ENCODE measurements at places on chromosomes 3 and 15.

DNA sequence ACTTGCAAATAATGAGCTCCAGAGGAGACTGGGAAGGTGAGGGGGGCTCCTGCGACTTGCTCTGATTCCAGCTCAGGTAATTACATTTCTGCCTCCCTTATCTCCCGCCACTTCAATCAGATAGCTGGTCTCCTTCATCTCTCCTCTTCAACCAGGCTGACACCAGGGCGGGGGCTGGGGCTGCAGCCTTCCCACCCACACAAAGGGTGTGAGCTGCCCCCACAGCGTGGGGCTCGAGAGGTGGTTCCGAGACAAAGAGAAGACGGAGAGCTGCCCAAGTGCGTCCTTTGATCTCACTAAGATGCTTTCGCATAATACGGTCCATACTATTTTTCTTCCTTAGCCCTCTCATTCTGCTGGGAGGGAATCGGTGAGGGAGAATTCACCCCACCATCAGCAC lies 139.7 kb downstream of the NSMCE3 start:
- no peak for DNase-seq

- DNase-seq, result no peak
Observed at GRCh38 chr15:62334536-62334935, 169.5 kb upstream of the C2CD4B start.

- DNase-seq, result no peak
Observed at GRCh38 chr3:151445273-151446001, 15.4 kb downstream of the IGSF10 start.

DNA sequence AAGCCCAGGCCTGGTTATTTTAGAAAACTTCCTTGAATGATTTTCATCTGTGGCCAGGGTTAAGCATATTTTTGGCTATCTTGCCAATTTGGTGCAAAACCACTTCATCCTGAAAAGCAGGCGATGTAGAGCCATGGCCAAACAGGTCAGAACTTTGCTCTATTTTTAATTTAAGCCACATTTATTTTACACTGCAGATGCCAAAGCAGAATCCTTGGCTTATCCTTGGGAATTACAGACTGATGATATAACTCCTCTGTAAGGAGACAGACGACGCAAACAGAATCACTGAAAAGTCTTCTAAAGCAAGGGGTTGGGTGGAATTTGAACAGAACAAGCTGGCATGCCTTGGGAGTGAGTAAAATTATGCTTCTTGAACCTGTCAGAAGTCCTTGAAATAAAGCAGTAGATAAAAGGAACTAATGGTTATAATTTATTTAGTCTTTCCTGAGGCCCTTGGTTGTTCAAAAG lies 121.9 kb downstream of the CHST2 start:
- DNase-seq, result no peak

GRCh38 chr3:69532547-69533224 lies 146.8 kb upstream of the FRMD4B start:
- no peak for DNase-seq

DNA sequence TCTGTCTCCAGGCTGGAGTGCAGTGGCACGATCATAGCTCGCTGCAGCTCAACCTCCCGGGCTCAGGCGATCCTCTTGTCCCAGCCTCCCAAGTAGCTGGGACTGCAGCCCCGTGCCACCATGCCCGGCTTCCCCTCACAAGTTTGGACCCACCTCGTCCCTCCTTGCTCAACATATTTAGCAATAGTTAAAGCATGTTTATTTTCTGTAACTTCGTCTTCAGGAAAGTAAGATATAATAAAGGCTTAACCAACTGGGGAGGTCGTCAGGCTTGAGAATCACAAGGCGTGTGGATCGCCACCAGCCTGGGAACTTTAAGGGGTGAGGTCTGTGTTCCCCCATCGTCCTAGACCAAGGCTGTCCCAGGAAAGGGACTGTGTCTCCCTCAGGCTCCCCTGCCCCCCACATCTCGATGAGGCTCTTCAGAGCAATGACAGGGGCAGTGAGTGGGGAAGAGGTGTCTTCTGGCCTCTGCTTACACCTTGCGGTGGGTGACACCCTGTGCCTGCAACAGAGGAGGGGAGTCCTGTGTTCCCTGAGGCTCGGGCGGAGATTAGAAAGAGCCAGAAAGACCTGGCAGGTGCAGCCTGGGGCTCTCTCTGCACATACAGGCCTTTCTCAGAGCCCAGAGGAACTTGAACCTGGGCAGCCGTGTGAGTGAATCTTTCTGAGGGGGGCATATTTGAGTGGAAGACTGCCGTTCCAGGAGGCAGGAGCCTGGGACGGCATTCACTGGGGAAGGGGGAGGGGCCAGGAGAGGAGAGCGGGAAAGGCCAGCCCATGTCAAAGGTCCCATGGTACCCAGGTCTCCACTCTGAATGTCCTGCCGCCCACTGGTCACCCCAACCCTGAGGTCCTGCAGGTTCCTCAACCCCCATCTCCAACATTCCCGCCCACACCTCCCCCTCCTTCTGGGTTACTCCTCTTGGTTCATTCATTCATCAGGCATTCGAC lies 152.3 kb downstream of the SMAD6 start:
- DNase-seq, result no peak

DNA sequence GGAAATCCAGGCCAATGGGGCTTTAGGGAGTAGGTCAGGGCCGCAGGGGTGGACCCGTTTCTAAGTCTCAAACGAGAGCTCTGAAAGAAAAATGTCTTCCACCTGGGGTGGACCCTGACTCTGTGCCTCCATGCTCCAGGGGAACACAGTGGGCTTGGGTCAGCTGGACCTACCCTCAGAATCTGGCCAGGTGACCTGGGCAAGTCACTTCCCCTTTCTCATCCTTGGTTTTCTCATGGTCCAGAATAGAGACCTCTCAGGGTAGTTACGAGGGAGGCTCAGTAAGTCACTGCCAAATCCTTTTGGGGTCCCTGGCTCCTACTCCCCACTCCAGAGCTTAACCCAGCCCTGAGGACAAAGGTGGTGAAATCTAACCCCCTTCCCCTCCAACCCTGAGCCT lies 25.8 kb downstream of the EFCAB12 start:
- DNase-seq, result no peak

DNA sequence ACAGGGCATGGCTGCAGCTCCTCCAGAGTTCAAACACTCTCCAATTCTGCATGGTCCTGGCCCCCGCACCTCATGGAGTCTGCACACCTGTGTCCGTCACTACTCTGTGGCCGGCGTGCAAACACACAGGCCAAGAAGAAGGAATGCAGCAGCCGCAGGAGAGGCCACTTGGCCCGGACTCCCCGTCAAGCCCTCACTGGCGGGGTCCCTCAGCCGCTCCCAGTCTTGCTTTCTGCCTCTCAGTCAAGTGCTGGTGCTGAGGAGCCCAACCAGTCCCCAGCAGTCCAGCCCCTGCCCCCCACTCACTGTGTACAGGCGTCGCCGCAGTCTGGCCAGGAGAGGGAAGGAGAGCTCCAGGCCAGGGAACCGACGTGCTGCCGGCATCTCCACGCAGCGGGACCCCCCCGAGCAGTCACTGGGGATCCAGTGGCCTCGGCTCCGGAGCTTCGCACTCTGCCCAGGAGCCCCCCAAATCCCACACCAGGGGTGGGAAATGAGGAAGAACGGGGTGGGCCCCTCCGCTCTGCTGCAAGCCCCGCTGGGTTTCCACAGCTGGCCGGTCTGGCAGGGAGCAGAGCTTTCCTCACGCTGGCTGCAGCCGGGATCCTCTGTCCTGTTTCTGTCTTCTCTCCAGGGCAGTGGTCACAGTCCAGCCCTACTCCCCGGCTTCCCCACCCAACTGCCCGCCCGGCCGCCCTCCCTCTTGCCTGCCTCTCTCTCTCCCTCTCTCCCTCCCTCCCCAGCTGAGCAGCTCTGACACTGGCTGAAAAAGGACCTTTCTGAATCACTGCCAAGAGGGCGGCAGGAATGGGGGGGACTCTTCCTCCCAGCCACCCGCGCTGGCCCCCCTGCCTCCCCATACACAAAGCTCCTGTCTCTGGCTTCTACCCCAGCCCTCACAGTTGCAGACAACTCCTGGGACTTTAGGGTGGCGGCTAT lies 16.0 kb downstream of the TNK2 start:
- DNase-seq, result no peak

- no peak for DNase-seq
Observed at GRCh38 chr3:18396428-18396827, 28.7 kb downstream of the SATB1 start.

DNA sequence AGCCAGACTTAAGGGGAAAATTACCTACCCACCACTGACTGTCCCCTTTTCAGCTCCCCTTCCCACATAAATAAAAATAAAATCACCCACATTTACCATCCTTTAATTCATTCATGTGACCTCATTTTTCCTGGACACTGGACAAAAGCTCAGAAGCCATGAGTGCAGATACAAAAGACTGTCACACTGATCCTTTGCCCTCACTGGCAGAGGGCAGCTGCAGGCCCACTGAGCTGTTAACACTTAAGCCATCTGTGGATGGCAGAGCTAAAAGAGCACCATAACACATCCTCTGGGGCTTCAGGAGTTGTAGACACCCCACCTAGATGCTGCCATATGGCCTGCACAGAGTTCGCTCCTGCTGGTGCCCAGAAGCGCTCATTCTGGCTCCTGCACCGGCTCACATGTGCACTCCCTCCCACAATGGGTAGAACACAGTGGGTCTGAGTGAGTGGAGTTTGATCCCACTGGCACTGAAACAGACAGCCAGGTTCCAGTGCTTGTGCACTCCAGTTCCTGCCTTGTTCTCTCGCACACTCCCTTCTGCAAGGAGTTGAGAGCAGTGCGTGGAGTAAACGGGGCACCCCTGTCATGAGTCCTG lies 38.8 kb downstream of the EDC3 start:
- DNase-seq, result no peak

GRCh38 chr3:30608598-30608947 lies 2.2 kb downstream of the TGFBR2 start:
- DNase-seq, result no peak

GRCh38 chr3:171535799-171536198 lies 75.6 kb upstream of the TNIK start:
- DNase-seq, result no peak

- no peak for DNase-seq
Observed at GRCh38 chr3:146537603-146538002, 6.8 kb downstream of the PLSCR1 start.

GRCh38 chr3:55042591-55042990 lies 114.7 kb upstream of the LRTM1 start:
- DNase-seq, result no peak

DNA sequence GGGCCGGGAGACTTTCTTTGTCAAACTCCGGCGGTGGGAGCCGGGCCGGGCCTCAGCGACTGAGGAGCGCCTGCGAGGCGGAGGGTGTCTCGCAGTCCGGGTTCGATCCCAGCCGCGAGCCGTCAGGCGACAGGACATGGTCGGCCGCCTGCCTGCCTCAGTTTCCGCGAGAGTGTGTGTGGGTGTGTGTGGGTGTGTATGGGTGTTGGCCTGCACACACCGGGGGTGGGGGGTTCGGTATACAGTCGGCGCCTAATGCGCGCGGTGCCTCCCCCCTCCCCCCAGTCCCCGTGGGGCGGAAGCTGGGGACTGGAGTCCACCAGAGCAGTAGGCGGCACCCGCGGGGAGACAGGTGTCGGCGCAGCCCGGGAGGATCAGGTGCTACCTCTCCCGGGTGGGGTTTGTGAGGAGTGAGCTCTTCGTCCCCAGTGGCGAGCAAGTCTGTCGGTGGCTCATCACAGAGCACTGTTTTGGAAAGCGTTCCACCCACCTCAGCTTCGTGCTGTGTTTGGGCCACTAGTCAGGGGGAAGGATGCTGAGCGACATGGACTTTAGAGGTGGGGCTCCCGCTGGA lies 246.3 kb downstream of the GOLGA6L6 start:
- DNase-seq, result no peak

GRCh38 chr15:35168464-35168863 lies 83.4 kb upstream of the NANOGP8 start:
- no peak for DNase-seq

DNA sequence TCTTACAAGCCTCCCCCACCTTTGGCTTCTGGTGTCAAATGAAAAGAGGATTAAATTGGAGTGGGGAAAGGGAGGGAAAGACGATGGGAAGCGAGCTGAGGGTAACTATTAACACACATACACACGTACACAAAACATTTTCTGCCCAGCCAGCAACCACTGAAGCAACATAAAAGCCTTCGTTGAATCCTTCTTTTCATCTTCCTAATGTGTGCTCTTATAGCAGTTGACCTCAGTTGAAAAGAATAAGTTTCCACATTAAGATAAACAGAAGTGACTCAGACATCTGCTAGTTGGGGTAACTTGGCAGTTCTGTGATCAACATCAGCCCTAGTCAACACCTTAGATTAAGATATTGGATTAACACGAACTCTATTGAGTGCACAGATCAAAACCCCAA lies 558.5 kb downstream of the MECOM start:
- DNase-seq, result no peak

- no peak for DNase-seq
Observed at GRCh38 chr3:69368129-69368741, 17.7 kb downstream of the FRMD4B start.

GRCh38 chr3:140536926-140537726 lies 140.7 kb upstream of the TRIM42 start:
- no peak for DNase-seq

DNA sequence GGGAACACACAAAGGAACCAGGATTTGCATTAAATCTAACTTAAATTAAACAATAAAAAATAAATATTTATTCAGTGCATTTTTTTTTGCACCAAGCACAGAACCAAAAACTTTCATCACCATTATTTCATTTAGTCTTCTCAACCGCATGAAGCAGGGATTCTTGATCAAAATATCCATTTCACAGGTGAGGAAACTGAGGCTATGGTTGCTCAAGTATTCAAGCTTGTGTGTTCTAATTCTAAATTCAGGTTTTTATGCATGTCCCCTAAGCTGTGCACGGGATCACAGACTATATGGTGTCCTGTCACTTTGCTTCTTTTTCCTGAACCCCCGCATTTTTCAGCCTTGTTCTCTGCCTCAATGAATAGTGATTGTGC lies 64.3 kb upstream of the BCL6 start:
- no peak for DNase-seq

DNA sequence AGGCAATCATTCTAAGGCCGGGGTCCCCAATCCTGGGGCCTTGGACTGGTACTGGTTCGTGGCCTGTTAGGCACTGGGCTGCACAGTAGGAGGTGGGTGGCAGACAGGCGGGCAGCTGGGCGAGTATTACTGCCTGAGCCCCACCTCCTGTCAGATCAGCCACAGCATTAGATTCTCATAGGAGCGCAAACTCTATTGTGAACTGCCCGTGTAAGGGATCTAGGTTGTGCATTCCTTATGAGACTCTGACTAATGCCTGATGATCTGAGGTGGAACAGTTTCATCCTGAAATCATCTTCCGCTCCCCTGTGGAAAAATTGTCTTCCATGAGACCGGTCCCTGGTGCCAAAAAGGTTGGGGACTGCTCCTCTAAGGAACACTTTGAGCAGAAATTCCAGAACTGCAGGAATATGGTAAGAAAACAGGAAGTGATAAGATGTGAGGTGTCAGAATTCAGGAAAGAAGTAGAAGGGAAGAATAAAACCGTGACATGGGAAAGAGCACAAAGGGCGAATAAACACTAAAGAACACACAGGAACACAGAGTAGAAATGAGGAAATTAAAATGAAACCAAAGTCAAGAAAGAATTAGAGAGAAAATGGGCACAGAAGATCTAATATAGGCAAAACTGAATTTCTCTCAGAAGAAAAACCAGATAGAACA lies 57.6 kb downstream of the PDCD6IP start:
- no peak for DNase-seq

GRCh38 chr3:44098656-44099415 lies 142.8 kb upstream of the TOPAZ1 start:
- no peak for DNase-seq

GRCh38 chr15:74265046-74265639 lies 29.0 kb downstream of the CCDC33 start:
- no peak for DNase-seq

- DNase-seq, result peak; percentile 13
Observed at GRCh38 chr15:82810890-82811426, 1.5 kb downstream of the WHAMM start.

All from activated T-cell treated with anti-CD3 and anti-CD28 coated beads for 1 hour (primary cell).